ENCODE measurements at places on chromosomes 2 and 18. TPM values are rescaled to one million over a fixed set of nuclear protein-coding genes. Genes with fewer than 3 reads are reported as not detected.

GRCh38 chr2:190352668-190353536, 9.5 kb downstream of the INPP1 start:
- no peak for DNase-seq

GRCh38 chr2:143501106-143501676, 372.0 kb downstream of the ARHGAP15 start:
- DNase-seq = no peak

GRCh38 chr2:220981926-220982325, 590.2 kb downstream of the EPHA4 start:
- no peak for DNase-seq

DNA sequence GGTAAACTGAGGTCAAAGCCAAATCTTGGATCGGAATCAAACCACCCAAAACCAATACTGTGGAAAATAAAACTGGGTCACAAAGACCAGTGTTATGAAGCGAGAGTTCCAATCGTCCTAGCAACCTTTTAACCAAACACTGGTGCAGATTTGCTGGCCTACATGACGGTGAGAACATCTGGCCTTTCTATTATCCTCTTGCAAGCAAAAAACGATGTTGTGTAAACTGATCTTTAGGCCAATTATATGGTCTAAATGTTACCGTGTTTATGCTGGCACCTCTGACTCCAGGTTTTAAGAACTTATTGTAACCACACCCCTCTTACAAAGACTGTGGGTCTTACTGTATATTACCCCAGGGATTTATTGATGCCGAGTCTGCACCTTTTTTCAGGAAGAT, 145.9 kb downstream of the GFPT1 start:
- no peak for DNase-seq

Gene COL3A1
- total RNA-seq = not detected

Gene NYAP2
- 0.15 TPM for total RNA-seq

- no peak for DNase-seq
Measured at GRCh38 chr2:212903413-212903812, 248.0 kb downstream of the IKZF2 start.

Gene COQ10B
- 29.1 TPM for total RNA-seq

- DNase-seq = no peak
Measured at GRCh38 chr2:96521219-96521618, 15.3 kb upstream of the ARID5A start.

Gene PSMA8
- total RNA-seq = 1.0 TPM

Data from B cell (primary cell).